Fibroblast of lung (primary cell): ENCODE measurements at places on chromosomes 3 and 15.
A peak's percentile ranks its signal among the peaks of the same experiment; 100 is the strongest.

DNA sequence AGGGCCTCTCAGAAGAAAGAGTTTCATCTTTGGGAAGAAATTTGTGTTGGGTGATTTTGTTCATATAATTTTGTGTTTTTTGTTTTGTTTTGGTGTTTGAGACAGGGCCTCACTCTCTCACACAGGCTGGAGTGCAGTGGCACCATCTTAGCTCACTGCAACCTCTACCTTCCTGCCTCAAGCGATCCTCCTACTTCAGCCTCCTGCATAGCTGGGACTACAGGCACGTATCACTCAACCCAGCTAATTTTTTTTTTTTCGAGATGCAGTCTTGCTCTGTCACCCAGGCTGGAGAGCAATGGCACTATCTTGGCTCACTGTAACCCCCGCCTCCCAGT lies 29.0 kb upstream of the PIK3CB start:
- no peak for DNase-seq

GRCh38 chr3:138449490-138449889 lies 15.1 kb downstream of the ESYT3 start:
- DNase-seq = no peak

- no peak for DNase-seq
Measured at GRCh38 chr3:14142567-14143270, 17.9 kb downstream of the TMEM43 start.

DNA sequence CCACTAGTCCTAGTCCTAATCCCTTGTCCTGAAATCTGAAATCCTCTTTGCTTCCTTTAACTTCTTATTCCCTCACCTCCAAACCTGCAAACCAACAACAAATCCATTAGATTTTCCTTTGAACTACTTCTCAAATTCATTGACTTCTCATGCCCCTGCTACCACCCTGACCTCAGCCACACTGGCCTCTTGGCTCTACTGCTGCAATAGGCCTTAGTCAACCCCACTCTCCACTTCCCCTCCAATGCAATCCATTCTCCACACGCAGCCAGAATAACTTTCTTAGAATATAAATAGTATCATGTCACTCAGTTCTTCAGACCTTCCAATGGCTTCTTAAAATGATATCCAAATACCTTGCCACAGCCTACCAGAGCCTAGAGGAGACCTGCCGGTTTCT lies 131.1 kb upstream of the GADL1 start:
- no peak for DNase-seq

- DNase-seq = peak; percentile 44
Measured at GRCh38 chr15:96332637-96333121, 2.2 kb downstream of the NR2F2 start.

- no peak for DNase-seq
Measured at GRCh38 chr3:25547103-25547502, 117.6 kb downstream of the TOP2B start.

DNA sequence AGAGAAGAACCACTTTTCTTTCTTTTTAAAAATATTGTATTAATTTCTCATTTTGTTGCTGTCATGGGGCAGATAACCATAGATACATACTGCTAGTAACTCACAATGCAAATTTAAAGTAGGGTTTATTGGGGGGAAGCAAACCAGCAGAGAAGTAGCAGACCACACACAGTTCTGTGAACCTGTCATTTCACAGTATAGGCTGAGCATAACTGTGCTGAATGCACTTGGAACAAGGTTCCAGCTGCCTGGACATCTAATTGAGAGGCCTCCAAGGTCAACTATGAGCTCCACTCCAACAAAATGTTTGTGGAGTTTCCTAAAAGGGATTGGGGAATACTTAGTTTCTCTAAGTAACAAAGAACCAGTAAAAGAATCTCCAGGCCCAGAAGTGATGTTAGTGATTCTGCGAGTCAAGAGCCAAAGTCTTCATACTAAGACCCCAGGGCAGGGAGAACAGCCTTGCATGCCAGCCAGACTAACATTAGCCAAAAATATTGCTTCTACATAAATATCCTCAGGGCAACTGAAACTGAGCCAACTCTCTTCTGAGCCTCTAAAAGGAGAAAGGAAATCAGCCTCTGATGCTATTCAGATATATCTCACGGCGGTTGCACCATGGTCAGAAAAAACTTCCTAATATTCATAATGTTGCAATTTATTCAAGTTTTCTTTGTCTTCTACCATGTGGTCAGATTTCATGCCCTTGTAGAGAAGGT lies 856.4 kb upstream of the ALCAM start:
- DNase-seq = no peak

GRCh38 chr15:44792715-44793114 lies 56.4 kb downstream of the TRIM69 start:
- no peak for DNase-seq

GRCh38 chr3:138011722-138012121 lies 1.8 kb downstream of the CLDN18 start:
- DNase-seq = no peak

GRCh38 chr15:77689821-77690220 lies 57.1 kb upstream of the LINGO1 start:
- DNase-seq = no peak

DNA sequence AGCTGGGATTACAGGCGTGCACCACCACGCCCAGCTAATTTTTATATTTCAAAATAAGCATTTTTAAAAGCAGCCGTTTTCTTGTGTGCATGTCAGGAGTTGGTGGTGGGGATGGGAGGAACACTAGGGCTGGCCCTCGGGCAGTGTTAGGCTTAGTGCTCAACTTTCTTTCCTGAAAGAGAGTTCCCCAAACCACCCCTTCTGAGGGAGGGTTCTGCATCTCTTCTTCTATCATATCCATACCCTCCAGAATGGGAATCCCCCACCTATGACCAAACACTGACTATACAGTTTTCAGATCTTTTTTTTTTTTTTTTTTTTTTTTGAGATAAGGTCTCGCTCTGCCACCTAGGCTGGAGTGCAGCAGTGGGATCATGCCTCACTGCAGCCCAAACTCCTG lies 12.5 kb downstream of the PFKFB4 start:
- DNase-seq = no peak

DNA sequence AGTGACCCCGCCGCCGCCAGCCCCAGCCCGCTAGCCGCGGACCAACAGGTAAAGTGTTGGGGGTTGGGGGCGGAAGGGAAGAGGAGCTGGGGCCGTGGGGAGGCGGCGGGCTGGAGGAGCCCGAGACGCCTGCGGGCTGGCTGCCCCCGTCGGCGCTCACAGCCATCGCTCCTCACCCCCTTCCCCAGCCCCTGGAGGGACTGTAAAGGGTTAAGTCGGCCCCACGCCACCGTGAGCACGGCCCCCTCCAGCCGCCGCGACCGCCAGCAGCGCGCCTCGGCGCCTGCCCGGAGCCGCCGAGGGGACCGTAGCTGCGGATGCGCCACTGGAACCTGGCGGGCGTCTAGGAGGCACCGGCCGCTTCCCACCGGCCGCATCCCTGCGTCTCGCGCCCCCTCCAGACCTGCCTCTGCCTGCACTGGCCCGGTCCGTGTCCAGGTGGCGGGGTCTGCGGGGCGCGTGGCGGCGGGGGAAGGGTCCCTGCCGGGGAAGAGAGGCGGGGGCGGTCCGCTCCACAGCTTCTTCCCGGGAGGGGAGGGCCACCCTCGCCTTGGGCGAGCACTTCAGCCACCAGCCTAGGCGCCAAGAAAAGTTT lies 522 bp downstream of the MED12L start:
- peak; percentile 30 for DNase-seq

GRCh38 chr15:67132276-67132675 lies 66.9 kb downstream of the SMAD3 start:
- DNase-seq = no peak

- no peak for DNase-seq
Measured at GRCh38 chr15:72092691-72093090, 25.3 kb downstream of the MYO9A start.

GRCh38 chr15:84731774-84732173 lies 15.8 kb upstream of the SEC11A start:
- peak; percentile 96 for DNase-seq

DNA sequence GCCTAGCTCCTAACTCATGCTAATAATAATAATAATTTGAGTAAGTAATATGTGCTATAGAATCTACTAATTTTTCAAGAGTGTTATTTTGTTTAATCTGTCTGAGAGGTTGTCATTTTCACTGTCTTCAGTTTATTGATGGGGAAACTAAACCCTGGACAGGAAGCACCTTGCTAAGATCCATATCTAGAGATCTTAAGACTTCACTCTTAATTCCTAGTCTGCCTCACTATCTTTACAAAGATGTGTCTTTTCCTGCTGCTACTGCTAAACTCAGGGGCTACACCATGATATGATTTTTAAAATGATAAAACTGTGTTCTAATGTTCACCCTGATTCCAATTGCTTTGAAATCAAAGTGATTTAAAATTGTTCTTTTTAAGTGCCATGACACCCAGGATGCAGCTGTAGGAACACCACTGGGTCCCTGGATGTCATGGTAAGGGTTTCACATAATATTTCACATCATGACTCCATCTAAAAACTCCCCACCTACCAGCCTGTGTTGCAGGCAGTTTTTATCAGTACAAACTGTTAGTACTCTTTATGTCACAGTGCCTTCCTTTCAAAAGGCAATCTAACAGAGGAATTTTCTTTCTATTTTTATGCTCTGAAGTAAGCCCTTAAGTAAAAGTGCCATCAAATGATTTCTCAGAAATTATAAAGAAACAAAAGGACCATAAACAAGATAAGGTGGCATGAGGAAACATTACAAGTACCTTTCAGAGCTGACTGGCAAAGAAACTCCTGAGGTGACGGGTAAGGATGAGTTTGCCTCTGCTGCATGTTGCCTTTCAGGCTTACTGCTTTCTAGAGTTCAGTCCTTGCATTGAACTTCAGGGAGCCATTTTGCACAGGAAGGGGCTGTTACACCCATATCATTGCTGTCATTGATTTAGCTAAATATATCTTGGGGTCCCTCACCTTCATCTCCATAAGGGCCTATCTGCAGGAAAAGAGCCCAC lies 160.1 kb upstream of the SATB1 start:
- DNase-seq = no peak

- no peak for DNase-seq
Measured at GRCh38 chr3:122916580-122916979, 111.0 kb downstream of the SEMA5B start.

- no peak for DNase-seq
Measured at GRCh38 chr3:15520804-15521572, 518 bp downstream of the COLQ start.

DNA sequence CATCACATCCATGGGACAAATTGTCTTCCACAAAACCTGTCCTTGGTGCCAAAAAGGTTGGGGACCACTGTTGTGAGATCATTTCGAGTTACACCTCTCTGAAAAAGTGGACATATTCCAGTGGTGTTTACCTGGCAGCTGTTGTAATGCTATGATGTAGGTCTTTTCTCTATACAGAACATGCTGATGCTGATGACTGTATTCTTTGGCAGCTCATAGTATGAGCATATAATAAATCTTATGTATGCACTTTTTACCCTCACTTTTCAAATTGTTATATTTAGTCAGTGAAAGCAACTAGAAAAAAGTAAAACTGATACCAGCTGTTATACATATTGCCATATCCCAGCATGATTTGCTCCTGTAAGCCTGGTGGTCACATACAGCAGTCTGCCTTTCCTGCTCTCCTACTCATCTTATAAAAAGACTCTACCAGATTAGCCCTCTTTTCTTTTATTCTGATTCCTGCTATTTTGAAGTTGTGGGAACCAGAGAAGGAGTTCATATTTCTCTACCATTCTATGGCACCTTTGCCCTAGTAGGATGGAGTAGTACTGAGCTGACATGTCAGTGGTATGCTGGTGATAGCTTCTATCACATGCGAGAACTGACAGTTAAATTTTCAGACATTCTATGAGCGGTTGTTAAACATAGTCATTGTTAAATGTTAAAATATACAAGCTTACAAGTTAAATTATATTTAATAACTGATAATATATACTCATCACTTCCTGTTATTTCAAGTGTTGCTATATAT lies 128.7 kb downstream of the FNDC3B start:
- peak; percentile 38 for DNase-seq

GRCh38 chr3:86176445-86176784 lies 814.5 kb downstream of the VGLL3 start:
- DNase-seq = no peak

DNA sequence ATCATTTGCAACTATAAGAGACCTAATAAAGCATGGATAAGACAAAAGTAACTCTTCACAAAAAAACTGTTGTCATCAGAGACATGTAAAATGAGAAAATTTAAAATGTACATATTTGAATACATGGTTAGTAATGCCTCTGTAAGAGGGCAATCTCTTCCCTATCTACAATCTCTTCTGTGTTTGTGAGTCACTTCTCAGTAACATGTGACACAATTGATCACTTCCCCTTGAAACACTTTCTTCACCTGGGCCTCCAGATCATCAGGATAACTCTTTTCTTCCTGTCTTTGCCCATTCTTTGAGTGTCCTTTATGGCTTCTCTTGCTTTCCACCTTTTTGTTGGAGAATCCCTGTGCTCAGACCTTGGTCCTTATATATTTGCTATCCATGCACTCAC lies 50.4 kb downstream of the TFDP2 start:
- no peak for DNase-seq

- DNase-seq = no peak
Measured at GRCh38 chr15:54638666-54639065, 558.1 kb downstream of the RSL24D1 start.

GRCh38 chr15:63226966-63227401 lies 37.6 kb downstream of the RAB8B start:
- no peak for DNase-seq

- no peak for DNase-seq
Measured at GRCh38 chr15:91072161-91072560, 27.9 kb upstream of the SV2B start.

GRCh38 chr3:7876741-7877297 lies 624.8 kb upstream of the LMCD1 start:
- peak; percentile 62 for DNase-seq

DNA sequence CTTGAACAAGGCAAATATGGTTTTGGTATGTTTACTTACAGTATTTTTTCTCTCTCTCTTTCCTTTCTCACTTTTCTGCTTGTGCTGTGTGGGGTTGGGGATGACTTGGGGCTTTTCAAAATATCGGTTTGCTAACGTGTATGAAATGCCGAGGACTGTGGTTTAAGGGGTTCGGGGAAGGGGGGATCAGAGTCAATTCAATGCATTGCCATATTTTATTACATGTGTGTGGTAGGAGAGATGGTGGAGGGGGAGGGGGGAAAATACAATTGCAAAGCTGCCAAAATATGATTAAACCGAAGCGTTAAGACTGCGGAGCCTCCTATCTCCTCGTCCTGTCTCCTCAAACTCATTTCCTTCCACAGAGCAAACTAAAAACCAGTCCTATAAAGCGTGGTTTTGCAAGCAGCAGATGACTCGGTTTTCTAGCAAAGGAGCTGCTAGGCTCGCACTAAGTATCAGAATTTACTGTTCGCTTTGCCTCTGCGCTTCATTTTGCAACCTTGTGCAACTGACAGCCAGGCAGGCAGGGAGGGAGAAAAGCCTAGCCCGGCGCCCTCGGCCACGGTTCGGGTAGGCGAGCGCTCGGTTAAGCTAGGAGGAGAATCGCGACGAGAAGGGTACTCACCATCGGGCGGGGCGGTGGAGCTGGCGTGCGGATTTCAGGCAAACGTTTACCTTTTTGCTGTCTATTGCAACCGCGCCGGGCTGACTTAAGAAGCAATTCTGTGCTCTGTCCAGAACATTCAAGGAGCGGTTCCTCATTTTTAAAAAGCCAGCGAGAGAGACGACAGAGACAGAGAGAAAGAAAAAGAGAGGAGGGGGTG lies 4.0 kb upstream of the NR2F2 start:
- DNase-seq = peak; percentile 60

- peak; percentile 89 for DNase-seq
Measured at GRCh38 chr3:37072892-37073291, 79.6 kb downstream of the MLH1 start.
